Left kidney (tissue), 8 donors: ENCODE measurements at places on chromosomes 2 and 18.

DNA sequence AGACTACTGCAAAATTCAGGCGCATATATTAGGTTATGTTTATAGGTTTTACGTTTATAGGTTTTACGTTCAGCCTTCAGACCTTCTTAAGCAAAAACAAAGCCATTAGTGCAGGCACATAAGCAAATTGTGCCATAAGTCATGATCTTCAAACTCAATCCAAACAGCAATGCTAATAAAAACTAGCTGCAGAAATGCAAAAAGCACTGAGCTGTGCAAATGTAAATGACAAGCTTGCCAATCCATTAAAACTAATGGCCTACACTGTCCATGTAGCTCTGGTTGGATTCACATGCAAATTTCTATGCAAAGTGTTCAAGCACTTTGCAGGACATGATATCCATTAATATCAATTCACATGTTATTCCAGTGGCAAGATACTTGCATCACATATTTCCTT is 50.9 kb downstream of the LRPPRC start:
- no peak for DNase-seq

GRCh38 chr2:135052997-135053474 is 944 bp downstream of the RAB3GAP1 start:
- DNase-seq, result no peak

GRCh38 chr2:204541637-204542036 is 3.6 kb upstream of the PARD3B start:
- no peak for DNase-seq

DNA sequence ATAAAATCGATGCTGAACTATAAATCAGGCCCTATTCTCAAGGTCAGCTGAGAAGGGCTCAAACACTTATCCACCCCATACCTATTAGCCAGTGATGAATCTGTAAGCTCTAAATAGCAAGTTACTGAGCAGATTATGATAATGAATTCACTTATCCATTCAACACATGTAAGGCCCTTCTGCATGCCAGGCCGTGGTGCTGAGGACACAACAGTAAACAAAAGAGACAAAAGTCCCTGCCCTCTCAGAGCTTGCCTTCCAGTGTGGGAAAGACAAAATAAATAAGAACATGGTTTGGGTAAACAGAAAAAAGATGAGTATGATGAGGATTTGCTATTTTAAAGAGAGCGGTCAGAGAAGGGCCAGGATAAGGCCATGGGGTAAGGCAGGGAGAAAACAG is 11.7 kb downstream of the TTC32 start:
- DNase-seq, result no peak

DNA sequence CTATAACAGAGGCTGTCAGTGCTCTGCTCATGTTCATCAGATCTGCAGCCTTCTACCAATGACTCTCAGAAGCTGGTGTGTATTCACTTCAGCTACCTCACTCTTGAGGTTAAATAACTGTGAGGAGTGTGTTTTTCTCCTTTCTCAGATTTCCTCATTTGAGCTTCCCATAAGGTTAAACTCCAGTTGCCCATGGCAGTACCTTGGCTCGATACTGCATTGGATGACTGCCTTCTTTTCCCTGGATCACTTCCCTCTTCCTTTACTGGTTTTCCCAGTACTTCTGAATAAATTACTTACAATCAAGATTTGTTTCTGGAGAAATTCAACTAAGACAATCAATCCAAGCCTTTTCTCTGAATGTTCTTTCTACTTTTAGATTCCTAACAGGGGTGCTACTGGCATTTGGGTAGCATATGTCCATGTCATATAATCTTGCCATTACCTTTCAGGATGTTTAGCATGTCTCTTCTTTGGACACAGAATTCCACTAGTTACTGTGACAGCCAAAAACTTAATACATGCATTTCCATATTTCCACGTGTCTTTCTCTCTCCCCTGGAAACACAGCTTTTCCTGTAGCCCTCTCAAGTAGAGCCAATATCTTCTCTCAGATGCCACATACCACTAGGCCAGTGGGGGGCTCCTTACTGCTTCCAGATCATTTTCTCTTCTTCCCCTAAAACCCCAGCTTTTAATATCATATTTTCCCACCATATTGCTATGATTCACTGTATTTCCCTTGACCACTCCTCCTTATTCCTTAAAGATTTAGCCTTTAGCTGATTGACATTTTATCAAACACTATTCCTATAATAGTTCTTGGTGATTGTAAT is 15.0 kb upstream of the SPOPL start:
- DNase-seq, result no peak

DNA sequence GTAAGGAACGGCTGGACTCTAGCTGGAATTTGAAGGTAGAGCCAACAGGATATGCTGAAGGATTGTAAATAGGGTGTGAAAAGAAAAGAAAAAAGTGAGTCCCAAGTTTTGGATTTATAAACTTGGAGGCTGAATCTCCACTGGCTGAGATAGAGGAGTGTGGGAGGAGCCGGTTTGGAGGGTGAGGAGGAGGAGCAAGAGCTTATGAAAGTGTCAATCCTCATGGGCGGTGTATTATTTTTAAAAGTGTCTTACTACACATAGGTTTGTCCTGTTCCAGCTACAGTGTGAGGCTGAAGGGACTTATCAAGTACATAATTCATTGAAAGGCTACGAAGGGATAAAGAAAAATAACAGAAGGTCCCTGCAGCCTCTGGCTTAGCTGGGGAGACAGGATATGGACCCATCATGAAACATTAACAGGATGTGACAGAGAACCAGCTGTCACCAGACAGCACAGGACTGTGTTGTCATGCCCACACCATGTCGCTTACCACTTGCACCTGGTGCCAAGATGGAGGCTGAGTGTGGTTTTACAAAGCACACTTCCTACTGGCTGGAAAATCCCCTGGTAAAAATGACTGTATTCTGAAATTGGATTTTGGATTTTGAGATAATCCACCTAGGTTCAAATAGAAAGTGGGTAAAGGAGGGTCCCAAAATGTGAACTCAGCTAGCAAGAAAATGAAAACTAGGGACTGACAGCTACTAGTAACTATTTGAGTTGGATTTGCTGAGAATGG is 2.5 kb upstream of the MREG start:
- no peak for DNase-seq

DNA sequence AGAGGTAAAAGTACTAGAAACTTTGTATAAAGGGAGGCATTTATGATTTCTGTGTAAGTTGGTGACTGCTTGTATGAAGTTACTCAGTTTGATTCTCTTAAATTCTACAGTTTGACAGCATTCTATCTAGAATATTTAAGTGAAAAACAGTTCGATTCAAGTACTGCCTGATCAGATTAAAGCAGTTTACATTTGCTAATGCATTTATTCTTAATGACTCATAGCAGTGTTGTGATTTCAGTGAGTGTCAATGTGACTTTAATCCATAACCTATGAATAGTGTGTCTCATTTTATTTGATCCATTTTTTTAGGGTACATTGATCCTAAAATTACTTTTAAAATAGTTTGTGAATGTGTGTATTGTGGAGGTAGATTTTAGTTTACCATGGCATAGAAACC is 35.7 kb downstream of the WDR43 start:
- DNase-seq, result no peak

GRCh38 chr18:11269257-11269656 is 119.9 kb upstream of the PIEZO2 start:
- DNase-seq, result no peak

DNA sequence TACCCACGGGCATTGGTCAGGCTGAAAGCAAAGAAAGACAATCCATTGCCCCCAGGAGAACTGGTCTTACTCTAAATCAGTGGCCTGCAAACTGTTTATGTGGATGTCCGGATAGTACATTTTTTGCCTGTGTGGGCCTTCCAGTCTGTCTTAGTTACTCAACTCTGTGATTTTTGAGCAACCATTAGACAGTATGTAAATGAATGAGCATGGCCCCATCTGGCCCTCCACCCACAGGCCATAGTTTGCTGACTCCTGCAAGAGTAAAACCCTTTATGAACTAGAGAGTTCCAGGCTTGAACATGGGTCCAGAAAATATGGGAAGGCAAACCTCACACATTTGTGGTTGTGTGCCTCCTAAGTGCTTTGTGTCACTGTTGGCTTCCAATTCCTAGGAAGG is 55.7 kb upstream of the CYP1B1 start:
- DNase-seq, result no peak

DNA sequence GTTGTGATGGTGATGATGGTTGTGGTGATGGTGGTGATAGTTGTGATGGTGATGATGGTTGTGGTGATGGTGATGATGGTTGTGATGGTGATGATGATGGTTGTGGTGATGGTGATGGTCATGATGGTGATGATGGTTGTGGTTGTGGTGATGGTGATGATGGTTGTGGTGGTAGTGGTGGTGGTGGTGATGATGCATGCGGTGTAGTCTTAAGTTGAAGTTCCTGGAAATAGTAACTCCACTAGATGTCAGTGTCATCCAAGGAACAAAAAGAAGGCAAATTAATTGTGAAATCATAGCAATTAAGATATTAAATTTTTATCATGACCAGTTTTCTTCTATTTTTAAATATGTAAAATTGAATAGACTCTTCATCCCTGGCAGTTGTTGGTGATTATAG is 309.2 kb downstream of the AGAP1 start:
- no peak for DNase-seq

DNA sequence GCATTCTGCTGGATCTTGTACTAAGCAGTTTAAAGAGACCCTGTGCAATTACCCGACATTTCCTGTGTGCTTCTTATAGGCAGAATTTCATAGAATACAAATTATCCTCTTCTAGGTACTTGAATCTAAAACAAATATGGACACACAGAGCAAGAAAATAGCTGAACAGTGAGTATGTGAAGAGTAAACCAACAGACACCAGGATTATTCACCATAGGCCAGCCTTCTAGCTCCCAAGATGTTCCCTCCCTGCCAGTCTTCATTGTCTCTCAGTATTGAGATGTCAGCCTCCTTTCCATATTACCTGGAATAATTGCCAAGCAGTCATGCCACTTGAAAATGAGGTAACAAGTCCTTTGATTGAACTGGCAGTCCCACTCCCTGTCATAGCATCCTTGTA is 187.1 kb downstream of the PTPRM start:
- DNase-seq, result no peak

- no peak for DNase-seq
These were observed 74.1 kb upstream of the SMAD2 start for GRCh38 chr18:48004577-48004976.

DNA sequence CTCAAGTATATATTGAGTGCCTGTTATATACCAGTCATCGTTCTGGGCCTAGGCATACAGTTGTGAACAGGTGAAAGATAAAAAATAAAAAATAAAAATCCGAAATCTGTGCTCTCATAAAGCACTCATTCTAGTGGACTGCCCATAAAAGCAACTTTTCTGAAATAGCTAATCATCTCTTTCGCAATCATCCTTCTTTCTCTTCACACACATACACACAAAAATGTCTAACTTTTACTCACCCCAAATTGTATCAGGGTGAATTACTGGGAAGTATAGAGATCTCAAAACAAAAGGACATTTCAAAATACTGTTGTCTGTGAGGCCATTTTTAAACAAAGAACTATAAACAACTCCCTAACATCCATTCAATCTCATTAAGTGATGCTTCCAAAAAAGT is 29.6 kb upstream of the ORC2 start:
- no peak for DNase-seq

GRCh38 chr18:37412829-37413228 is 152.8 kb downstream of the CELF4 start:
- no peak for DNase-seq

DNA sequence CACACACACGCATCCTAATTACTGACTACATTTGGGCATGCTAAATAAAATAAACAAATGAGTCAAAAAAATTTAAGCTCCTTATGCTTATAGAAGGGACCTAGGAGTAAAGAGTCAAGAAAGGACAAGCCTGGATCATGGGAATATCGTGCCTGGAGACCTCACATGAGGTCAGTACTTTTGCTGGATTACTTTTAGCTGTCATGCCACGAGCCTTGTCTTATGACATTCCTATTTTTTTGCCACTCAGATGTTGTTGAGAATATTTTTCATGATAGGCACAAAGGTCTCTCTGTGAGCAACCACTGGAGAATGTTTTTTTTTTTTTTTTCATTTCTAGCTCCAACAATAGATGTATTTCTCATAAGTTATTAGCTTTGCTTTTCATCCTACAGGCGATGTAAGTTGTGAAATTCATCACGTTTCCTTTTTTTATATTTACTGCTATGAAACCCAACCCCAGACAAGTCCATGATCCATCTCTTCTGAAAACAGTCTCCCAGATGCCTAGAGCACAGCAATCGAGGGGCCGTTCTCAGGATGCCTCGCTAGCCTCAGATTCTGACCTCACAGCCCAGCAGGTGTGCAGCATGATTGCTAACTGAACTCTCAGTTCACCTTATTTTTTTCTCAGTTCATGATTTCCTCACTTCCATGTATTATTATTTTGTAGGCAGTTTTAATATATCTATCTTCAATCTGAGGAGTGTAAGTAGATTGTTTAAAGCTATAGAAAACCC is 464.5 kb downstream of the IRS1 start:
- no peak for DNase-seq

DNA sequence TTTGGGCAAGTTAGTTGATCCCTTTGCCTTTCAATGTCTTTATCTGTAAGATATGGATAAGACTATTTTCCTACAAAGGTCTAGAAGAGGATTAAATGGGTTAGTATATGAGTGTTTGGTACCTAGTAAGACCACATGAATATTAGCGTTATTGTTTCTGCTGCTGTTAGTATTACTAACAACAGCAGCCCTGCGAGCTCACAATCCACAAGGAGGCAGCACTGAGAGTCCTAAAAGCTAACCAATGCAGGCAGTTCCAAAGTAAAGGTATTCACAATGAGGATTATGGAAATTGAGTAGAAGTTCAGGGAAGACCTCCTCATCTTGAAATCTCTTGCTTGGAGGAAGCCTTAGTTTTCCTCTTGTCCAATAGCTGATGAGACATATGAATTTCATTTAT is 248.9 kb downstream of the TDRD15 start:
- DNase-seq, result no peak

- no peak for DNase-seq
These were observed 12.4 kb upstream of the CHRNA1 start for GRCh38 chr2:174776675-174777074.

GRCh38 chr18:55743133-55743532 is 155.1 kb upstream of the TCF4 start:
- DNase-seq, result no peak

DNA sequence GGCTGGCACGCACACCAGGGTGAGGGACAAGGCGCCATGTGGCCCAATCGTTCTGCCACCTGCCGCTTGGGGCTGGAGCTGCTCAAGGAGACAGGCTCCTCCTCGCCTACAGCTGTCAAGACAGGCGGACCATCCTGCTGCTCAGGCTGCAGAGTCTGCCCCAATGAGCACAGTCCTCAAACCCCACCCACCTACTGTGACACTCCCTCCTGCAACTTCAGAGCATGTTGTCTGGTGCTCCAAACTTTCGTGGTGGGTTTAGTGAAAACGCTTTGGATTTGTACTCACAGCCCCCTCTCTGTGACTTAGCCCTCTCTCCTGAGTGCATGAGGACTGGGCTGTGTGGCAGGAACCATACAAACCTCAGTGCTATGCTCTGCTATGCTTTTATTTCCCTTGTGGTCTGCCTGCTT is 23.2 kb upstream of the SLC35F6 start:
- DNase-seq, result no peak

- no peak for DNase-seq
These were observed 300.3 kb upstream of the MGAT5 start for GRCh38 chr2:133953524-133953923.
